Ammon's horn (tissue), 1 donor: ENCODE measurements at places on chromosomes 7 and 10.

GRCh38 chr7:134315679-134316538 lies 821 bp downstream of the SLC35B4 start:
- peak; percentile 25 for DNase-seq

DNA sequence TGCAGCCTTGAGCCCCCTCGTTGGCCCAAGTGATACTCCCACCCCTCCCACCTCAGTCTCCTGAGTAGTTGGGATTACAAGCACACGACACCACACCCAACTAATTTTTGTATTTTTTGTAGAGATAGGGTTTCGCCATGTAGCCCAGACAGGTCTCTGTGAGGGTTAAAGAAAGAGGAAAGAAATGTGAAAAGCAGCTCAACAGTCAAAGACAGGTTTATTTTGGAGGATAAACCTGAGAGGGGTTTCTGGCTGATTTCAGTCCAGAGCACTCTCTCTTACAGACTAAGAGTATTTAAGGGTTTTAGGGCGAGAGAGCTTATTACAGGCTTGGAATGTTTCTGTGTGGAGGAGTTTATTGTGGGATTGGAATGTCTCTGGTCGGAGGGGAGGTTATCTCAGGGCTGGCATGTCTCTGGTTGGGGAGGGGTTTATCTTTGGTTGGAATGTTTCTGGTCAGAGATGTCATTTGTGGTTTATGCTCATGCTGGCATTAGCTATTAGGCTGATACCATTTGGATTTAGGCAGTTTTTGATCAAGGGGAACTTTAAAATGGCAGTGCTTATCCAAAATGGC lies 26.1 kb upstream of the SNX10 start:
- no peak for DNase-seq

- DNase-seq, result no peak
Measured at GRCh38 chr7:2959828-2960599, 83.7 kb downstream of the CARD11 start.

DNA sequence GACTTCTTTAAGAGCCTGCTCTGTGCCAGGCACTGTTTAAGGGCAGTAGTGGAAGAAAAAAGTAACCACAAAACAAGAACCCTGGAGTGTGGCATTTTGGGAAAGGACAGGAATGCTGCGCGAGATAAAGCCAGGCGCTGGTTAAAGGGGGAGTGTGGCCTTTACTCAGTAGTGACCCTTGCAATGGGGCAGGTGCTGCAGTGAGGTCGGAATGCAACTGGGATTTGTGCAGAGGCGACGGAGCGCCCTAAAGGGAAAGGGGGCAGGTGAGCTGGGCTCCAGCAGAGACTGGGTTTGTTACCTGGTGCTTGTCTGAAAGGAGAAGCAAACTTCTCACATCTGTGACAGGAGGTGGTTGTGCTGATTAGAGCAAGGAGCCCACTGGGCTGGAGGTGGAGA lies 263.6 kb downstream of the ACTR3B start:
- no peak for DNase-seq

- DNase-seq, result no peak
Measured at GRCh38 chr10:133141144-133141957, 18.7 kb upstream of the KNDC1 start.

DNA sequence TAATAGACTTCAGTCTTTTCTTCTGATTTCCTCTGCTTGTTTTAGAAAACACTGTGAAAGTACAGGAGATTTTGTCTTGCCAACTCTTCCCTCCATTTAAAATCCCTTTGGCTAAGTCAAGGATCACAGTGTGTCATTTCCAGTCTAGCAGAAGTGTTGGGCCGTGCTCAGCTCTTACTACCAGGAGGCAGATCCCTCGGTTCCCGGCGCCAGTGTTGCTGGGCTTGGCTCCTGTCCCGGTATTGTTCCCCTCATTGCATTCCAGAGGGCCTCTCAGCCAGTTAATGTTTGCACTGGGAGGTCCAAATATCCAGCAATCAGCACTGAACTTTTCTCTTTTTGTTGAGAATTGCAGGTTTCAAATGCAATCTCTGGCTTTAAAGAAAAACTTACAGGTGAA lies 612.1 kb upstream of the MGMT start:
- DNase-seq, result peak; percentile 88

DNA sequence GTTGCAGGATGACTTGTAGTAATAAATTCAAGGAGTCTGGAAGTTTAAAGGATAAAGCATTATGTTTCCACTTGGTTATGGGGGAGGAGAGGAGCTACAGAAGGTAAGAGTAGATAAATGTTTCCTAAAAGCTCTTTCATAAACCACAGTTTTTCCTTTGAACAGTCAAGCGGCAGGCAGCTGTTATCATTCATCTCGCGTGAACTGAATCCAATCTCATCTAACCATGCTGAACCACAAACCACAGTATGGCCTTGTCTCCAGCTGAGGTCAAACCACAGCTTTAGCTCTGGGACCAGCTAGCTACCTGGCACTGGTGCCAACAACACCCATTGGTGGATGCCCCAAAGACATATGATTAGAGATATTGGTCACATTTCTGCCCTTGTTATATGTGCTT lies 63.3 kb downstream of the NOC3L start:
- no peak for DNase-seq

DNA sequence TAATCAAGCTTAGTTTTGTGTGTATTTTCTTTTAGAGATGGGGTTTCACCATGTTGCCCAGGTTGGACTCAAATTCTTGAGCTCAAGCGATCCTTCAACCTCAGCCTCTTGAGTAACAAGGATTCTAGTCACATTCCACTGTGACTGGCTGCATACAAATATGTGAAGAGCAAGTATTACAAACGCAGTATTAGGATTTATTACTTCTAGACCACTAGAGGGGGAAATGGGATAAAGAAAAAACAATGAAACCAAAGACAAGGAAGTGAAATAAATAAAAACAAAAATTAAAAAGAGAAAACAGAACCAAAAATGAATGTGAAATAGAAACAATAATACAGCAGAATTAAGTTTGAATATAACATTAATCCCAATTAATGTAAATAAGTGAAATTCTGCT lies 308.7 kb downstream of the ANKRD30A start:
- peak; percentile 21 for DNase-seq

DNA sequence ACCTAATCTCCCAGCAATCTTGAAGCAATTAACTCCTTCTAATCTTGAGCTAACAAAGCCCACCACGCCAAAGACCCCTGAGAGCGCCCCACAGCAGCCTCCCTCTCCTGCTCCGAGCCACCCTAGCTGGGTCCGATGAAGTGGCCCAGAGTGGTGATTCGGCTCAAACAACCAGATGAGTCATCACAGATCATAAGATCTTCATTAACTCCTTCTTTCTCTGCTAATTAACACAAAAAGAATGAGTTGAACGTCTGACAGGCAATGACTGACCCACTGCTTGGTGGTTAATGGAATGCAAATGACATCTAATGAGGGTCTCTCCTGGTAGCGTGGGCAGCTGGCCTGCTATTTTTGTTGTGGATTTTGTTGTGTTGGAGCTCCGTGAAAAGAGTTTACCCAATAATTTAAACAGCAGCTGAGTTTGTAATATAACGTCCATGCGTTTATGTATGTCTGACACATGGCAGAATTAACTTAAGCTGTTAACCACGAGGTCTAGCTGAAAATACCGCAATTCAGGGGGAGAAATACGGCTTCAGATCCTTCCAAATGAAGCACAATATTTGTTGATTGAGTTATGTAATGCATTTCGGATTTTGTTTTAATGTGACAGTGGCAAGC lies 161.4 kb downstream of the RAB11FIP2 start:
- DNase-seq, result no peak

DNA sequence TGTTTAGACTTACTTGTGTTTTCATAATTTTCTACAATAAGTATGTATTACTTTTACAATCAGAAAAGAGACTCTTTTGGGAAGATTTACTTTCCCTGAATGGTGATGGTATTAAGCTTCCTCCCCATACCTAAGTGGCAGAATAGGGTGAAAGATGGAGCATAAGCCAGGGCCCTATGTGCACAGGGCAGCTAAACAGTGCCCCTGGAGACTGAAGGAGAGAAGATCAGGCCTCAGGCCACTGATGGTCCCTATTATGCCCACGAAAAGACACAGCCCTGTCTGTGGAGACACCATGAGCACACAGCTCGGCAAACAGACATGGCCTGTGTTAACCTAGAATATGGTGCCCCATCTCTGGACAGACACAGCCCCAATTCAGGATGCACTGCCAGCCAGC lies 139.4 kb downstream of the OAT start:
- no peak for DNase-seq
